ENCODE measurements at places on chromosomes 5 and 9.

GRCh38 chr5:16573401-16573800, 43.4 kb downstream of the RETREG1 start:
- no peak for DNase-seq

DNA sequence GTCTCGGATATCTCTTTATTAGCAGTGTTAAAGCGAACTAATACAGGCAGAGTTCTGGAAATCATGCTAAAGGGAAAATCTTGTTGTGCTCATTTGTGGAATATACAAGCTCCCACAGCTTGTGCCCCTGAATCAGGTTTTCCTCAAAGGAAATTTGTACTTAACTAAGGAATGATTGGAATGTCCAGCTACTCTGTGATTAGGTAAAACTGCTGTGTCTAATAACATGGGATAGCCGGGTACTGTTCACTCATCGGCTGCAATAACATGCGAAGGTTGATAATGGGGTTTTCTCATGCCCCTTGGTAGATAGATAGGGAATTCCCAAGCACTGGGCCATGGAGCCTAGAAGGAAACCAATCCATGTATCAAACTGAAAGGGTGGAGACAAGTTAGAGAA, 306.7 kb downstream of the NR2F1-AS1 start:
- DNase-seq, result no peak

GRCh38 chr5:167346461-167346860, 945.0 kb upstream of the WWC1 start:
- DNase-seq, result no peak

DNA sequence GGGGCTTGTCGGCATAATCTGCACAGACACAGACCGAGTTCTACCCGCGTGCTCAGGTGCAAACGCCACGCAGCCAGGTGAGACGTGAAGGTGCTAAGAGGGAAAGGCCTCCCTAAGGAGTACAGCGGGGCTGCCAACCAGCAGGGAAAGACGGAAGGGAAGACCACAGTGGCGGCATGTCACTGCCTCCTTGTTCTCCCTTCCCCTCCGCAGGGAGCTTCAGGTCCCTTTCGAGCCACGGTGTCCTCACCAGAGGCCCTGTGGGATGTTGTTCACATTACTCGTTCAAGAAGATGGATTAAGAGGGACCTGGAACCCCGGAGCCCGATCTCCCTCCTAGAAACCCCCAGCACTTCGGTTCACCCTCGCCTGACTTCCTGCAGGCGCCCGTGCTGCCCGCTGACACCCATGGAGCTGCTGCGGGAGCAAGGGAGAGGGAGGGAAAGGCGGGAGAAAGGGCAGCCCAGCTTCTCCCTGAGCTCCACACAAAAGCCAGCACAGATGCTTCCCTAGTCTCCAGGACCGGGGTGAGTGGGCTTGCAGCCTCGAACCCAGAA, 686 bp downstream of the BRD9 start:
- DNase-seq, result no peak
